Activated CD4-positive, alpha-beta memory T cell treated with anti-CD3 and anti-CD28 coated beads for 36 hours (primary cell): ENCODE measurements at places on chromosomes 6 and 20. TPM values are rescaled to one million over a fixed set of nuclear protein-coding genes. Genes with fewer than 3 reads are reported as not detected.

DNA sequence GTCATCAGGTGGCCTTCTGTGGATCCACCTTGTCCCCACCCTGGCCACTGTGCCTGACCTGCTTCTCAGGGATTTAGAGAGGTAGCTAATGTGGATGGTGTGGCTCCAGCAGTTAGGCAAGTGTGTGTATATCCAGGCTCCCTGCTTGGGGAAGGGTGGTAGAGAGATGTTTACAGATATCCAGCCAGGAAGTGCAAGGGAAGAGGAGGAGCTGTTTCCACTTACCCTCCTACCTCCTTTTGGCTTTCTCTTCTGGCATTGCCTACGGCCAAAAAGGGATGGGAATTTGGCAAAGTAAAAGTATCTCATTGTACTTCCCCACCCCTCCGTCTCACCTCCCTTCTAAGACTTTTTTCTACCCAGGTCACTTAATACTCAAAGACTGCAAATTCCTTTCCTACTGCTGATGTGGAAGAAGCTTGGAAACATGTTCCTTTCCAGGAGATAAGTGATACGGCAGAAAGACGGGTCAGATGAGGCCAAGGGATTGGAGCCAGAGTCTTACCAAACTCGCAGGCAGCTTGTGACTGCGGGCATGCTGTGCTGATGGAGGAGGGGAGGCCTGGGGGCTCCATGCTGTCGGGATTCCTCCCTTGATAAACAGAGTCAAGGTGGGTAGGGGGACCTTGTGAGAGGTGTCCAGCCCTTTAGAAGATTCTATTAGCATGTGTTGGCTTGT, 253.4 kb downstream of the PRL start:
- no peaks in the 10 kb centered on the region for H3K4me1 ChIP-seq
- no peak for DNase-seq
- no peaks in the 10 kb centered on the region for H3K27me3 ChIP-seq
- H3K4me3 ChIP-seq: no peak overlapping the region
- no peak overlapping the region for H3K27ac ChIP-seq

DNA sequence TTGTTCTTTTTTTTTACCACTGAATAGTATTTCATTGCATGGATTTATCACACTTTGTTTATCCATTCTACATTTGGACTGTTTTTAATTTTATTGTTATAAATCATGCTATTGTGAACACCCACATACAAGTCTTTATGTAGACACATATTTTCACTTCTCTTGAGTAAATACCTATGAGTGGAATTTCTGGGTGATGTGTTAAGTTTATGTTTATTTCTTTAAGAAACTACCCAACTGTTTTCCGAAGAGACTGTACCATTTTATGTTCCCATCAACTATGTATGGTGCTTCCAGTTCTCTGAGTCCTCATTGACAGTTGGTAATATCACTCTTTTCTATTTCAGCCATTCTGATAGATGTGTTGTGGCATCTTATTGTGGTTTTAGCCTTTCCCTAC, 54.0 kb downstream of the RIN2 start:
- H3K27me3 ChIP-seq: peaks cover 14% of the 10 kb centered on the region
- DNase-seq: no peak
- H3K36me3 ChIP-seq: no peaks in the 10 kb centered on the region
- no peak overlapping the region for H3K4me3 ChIP-seq

GRCh38 chr6:80544976-80545722, 438.7 kb downstream of the BCKDHB start:
- DNase-seq: no peak
- H3K4me1 ChIP-seq: no peaks in the 10 kb centered on the region
- H3K36me3 ChIP-seq: no peaks in the 10 kb centered on the region
- peaks cover under 1% of the 10 kb centered on the region for H3K27me3 ChIP-seq

GRCh38 chr20:34736106-34736735, 32.1 kb downstream of the TP53INP2 start:
- no peak for DNase-seq
- no peak overlapping the region for H3K4me3 ChIP-seq
- H3K27ac ChIP-seq: no peak overlapping the region
- no peaks in the 10 kb centered on the region for H3K27me3 ChIP-seq

DNA sequence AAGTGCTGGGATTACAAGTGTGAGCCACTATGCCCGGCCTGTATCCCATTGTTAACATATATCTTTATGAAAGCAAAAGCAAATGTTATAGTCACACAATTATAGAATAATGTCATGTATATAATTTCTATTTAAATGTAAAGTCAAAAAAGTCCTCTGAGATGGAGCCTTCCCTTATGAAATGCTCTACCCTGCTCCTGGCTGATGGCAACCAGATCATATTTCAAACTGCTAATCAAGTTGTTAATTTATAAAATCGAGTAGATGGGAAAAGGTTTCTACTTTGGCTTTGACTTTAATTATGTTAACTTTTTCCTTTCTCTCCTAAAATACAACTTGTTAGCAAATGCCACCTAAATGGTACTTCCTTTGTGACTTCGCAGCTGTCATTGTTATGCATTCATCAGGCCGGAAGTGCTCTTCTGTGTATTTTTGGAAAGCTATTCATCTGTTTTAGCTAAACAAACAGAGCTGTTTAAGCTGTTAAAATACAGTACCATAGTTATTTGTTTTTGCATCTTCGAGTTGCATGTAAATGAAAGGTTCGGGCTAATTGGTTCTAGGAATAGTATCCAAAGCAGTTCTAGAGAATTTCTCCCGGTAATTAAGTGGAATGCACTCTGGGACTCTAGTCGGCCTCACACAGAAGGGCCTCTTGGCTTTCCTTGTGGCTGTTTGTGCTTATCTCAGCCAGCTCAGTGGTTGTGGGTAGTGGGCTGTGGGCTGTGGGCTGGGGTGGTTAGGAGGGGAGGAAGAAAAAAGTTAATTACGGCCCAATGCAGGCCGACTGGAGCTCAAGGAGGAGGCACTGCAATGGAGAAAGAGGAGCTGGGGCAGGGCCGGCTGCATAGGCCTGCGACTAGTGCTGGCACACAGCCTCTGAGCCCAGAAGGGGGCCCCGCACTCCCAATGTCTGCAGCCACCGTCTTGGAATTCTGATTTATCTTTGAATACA, 34.8 kb downstream of the SLC35D3 start:
- H3K36me3 ChIP-seq: no peaks in the 10 kb centered on the region
- no peaks in the 10 kb centered on the region for H3K4me1 ChIP-seq
- H3K4me3 ChIP-seq: no peak overlapping the region

DNA sequence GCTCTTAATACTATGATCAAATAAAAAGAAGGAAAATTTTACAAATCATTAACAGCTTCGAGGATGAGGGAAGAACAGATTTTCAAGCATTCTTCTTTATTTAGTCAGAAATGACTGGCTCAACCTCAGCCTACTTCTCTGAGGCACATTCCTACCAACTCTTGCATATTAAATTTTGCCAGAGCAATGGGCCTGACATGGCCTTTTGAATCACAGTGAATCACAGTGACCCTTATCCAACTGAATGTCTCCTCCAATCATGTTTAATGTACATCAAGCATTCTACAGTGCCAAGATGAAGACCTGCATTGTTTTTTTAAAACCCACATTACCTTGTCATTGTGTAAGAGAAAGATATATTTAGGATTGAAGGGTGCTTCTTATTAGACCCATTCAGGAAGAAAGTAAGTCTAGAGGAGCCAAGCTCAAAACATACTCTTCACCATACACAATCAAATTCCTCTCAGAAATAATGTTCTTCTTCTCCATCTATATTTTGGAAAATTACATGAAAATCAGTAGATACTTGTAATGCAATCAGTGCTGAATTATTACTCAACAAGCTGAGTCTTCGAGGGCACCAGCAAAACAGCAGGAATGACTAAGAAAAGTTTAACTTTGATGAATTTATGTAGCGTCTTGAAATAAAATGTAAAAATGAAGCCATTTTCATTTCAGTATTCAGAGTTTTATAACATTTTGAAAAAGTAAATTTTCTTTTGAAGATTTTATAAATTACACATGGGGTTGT, 44.1 kb upstream of the MOXD1 start:
- DNase-seq: no peak
- no peaks in the 10 kb centered on the region for H3K27me3 ChIP-seq
- H3K36me3 ChIP-seq: peaks cover 8% of the 10 kb centered on the region
- no peak overlapping the region for H3K27ac ChIP-seq
- H3K4me3 ChIP-seq: no peak overlapping the region
- no peaks in the 10 kb centered on the region for H3K4me1 ChIP-seq

GRCh38 chr6:157265186-157265585, 58.1 kb downstream of the TMEM242 start:
- H3K36me3 ChIP-seq: no peaks in the 10 kb centered on the region
- no peaks in the 10 kb centered on the region for H3K4me1 ChIP-seq
- H3K4me3 ChIP-seq: no peak overlapping the region
- DNase-seq: no peak

DNA sequence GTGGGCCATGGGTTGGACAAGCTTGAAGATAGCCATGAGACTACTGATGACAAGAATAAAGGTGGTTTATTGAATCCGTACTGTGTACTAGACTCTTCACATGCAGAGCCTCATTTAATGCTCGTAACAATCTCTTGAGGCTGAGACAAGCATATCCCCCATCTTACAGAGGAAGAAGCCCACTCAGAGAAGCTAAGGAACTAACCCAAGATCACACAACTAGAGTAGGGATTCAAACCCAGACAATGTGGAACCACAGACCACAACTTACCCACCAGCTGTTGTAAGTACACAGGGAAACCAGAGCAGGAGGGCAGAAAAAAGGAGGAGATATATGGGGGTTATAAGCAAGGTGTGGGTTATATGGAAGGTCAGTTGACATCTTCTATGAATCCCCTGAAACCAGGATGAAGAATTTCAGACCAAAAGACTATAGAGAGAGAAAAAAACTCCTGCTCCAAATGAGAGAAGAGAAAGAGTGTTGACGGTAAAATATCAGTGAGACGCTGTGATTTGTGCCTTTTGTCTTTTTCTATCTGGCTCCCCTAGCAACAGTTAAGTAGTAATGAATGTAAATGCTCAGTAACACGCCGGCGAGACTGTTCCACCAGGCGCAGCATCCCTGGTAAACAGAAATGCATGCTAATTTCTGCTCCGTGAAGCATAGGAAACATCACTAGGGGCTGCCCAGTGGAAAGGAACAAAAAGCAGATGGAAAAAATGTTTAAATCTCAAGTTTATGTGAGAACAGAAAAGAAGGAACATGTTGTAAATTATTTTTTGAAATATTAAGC, 80.1 kb upstream of the SLC22A16 start:
- H3K27ac ChIP-seq: no peak overlapping the region
- no peak for DNase-seq
- H3K4me1 ChIP-seq: peaks cover 21% of the 10 kb centered on the region
- H3K4me3 ChIP-seq: no peak overlapping the region

- no peak for DNase-seq
- H3K4me3 ChIP-seq: no peak overlapping the region
- peaks cover 8% of the 10 kb centered on the region for H3K36me3 ChIP-seq
- H3K27ac ChIP-seq: no peak overlapping the region
- H3K27me3 ChIP-seq: no peaks in the 10 kb centered on the region
Measured at GRCh38 chr6:79215213-79215824, 19.2 kb downstream of the HMGN3 start.

DNA sequence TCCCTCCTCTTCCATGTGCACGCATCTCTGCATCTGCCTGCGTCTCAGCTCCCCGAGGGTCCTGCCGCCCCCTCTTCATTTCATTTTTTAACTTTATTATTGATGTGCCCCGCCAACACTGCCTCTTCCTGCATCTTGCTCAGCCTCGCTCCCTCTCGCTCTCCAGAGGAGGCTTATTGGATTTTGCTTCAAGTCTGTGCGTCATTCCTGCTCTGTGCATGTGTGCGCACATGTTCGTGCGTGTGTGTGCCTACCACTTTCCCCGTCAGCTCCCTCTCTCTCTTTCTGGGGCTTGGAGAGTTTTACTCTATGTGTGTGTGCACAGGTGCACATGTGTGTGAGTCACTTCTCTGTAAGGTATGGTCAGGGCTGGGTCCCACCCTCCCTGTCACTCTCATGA, 71.8 kb upstream of the NNAT start:
- no peak for DNase-seq
- H3K27ac ChIP-seq: no peak overlapping the region
- H3K4me1 ChIP-seq: no peaks in the 10 kb centered on the region
- no peak overlapping the region for H3K4me3 ChIP-seq

GRCh38 chr6:7697820-7698623, 27.9 kb upstream of the BMP6 start:
- H3K4me3 ChIP-seq: no peak overlapping the region
- no peaks in the 10 kb centered on the region for H3K36me3 ChIP-seq
- peaks cover 6% of the 10 kb centered on the region for H3K4me1 ChIP-seq
- peaks cover 9% of the 10 kb centered on the region for H3K27me3 ChIP-seq

DNA sequence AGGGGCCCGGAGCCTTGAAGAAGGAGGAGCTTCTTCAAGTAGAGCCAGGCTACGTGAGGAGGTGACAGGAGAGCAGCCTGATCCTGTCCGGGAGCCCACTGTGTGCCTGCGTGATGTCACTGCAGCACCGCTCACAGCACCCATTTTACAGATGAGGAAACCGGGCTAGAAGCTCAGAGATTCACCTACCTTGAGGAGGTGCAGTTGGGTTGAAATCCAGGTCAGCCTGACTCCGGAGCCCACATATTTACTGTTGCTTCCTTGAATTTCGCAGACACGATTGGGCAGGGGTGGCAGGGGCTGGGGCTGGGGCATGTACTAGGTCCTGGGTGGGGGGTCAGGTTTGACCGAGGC, 12.5 kb downstream of the VSTM2L start:
- peaks cover 39% of the 10 kb centered on the region for H3K27me3 ChIP-seq
- DNase-seq: no peak
- no peaks in the 10 kb centered on the region for H3K36me3 ChIP-seq
- H3K4me1 ChIP-seq: peaks cover 9% of the 10 kb centered on the region

GRCh38 chr20:43238833-43239232, 49.1 kb upstream of the PTPRT start:
- no peaks in the 10 kb centered on the region for H3K4me1 ChIP-seq
- no peaks in the 10 kb centered on the region for H3K36me3 ChIP-seq
- no peak for DNase-seq
- no peak overlapping the region for H3K4me3 ChIP-seq
- no peaks in the 10 kb centered on the region for H3K27me3 ChIP-seq
- H3K27ac ChIP-seq: no peak overlapping the region

DNA sequence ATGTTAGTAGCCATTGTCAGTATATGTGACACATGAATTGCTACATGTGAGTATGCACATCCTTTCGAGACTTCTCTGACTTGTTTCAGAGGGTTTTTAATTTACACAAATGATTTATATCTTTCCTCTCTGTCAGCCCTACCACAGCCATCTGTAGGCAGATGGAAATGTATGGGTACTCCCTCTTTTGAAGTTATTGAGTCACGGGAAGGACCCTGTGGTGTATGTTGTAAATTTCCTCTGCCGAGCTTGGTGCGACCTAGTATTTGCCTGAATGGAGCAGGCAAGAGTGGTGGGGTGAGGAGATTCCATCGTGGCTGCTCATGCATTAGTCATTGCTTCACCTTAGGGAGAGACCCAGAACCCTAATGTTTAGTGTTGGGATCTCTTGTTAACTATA, 171.9 kb downstream of the JARID2 start:
- peak; percentile 73 for DNase-seq
- peaks cover 57% of the 10 kb centered on the region for H3K4me1 ChIP-seq
- H3K27ac ChIP-seq: peak overlapping the region; percentile 51
- H3K36me3 ChIP-seq: peaks cover 66% of the 10 kb centered on the region
- no peaks in the 10 kb centered on the region for H3K27me3 ChIP-seq

GRCh38 chr6:149284904-149285303, 32.6 kb upstream of the TAB2 start:
- H3K4me1 ChIP-seq: peaks cover 18% of the 10 kb centered on the region
- H3K36me3 ChIP-seq: no peaks in the 10 kb centered on the region
- DNase-seq: peak; percentile 39
- H3K27ac ChIP-seq: no peak overlapping the region
- H3K27me3 ChIP-seq: no peaks in the 10 kb centered on the region
- no peak overlapping the region for H3K4me3 ChIP-seq

GRCh38 chr20:36644706-36645095, 1.3 kb downstream of the SLA2 start:
- peaks cover 27% of the 10 kb centered on the region for H3K36me3 ChIP-seq
- H3K4me1 ChIP-seq: peaks cover 47% of the 10 kb centered on the region
- H3K27me3 ChIP-seq: no peaks in the 10 kb centered on the region
- peak overlapping the region; percentile 100 for H3K27ac ChIP-seq
- H3K4me3 ChIP-seq: peak overlapping the region; percentile 97
- DNase-seq: peak; percentile 78

The PRICKLE4 gene
- total RNA-seq: 0.71 TPM

The MUCL3 gene
- not detected for total RNA-seq

The AVP gene
- total RNA-seq: not detected
